ENCODE measurements at places on chromosomes 4 and X.

DNA sequence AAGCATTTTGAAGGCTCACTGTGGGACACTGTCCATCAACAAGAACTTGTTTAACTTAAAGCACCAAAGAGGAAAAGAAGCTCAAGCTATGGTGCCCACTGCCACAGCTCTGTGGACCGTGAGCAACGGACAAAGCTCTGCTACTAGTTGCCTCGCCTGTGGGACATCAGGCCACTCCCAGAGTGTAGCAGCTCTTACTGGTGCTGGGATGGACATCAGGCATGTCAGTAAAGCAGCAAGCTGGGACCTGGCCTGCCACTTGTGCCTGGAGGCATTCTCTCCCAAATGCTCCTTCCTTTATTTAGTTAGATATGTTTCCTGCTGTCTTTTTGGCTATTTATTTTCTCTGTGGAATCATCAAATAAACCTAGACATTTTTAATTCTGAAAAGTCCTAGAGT is 46.7 kb downstream of the TMEM154 start:
- no peak for DNase-seq

- DNase-seq, result no peak
Observed at GRCh38 chr4:54574500-54574899, 83.3 kb upstream of the KIT start.

- DNase-seq, result no peak
Observed at GRCh38 chrX:97984641-97985040, 1100.9 kb downstream of the RPA4 start.

- DNase-seq, result no peak
Observed at GRCh38 chrX:129750971-129751370, 12.2 kb downstream of the XPNPEP2 start.

GRCh38 chr4:66193487-66193886 is 523.2 kb upstream of the EPHA5 start:
- no peak for DNase-seq

- DNase-seq, result no peak
Observed at GRCh38 chr4:102139932-102140331, 205.3 kb downstream of the SLC39A8 start.

DNA sequence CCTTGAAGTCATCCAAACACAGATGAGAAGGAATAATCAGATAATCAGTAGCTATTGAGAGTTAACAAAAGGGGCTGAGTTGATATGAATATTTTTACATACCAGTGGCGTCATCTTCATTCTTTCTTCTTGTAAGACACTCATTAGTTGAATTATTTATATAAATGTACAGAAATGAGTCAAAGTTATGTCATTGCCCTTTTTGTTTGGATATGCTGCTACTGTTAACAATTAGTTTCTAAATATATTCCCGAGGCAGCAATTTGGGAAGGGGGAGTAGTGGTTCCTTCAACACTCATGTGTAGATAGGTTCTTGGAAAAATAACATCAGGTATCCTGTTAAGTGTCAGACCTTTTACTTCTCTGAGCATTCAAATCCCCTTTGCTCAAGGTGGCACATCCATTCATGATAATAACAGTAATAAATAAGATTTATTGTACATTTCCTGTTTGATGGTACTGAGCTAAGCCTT is 436.6 kb downstream of the SPRY1 start:
- no peak for DNase-seq

DNA sequence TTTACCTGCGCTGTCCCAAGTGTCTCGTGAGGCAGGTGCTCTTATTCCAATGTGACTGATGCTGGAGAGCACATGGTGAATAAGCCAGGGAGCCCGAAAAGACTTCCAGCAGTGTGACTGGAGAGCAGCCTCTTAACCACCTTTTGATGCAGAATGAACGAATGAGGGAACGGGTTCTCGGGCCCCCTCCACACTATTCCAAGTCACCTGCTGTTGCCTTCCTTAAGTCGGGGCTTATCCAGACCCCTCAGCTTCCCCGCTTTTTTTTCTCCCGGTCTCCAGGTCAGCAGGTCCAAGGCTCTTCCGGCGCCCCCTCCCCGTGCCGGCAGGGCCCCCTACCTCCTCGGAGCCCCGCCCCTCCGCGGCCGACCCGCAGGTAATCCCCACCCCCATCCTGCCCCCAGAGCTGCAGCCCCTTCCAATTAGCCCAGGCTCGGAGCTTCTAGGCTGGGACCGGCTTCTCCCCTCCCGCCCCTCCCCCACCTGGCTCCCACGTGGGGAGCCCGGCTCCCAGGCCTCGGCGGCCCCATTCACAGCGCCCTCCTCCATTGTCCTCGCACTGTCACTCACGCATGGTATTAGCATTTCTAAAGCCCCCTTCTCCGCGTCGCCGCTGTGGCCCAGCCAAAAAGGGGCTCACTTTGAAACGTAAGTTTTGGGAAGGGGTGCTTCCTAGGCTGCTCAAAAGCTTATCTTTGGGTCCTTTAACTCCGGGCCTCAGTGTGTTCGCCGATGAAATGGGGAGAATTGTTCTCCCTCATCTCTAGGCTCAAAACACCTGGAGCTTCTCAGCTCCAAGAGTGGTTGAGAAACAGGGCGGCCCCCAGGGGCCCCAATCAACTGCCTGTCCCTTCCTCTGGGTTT is 56.2 kb upstream of the PJA1 start:
- no peak for DNase-seq

- DNase-seq, result no peak
Observed at GRCh38 chr4:15883610-15884243, 54.8 kb downstream of the FGFBP1 start.

GRCh38 chr4:4693755-4694295 is 152.0 kb upstream of the STX18 start:
- no peak for DNase-seq

DNA sequence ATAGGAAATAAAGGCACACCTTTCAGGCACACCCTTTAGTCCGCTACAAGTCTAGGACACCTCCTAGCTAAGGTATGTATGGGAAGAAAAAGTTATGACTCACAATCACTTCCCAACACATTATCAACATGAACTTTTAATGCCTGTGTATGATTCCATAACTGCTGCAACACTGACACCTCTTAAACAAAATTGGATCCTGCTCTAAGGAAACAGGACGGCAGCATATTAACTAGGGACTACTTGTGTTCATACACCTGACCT is 2.4 kb upstream of the PPP3CA start:
- DNase-seq, result no peak

- no peak for DNase-seq
Observed at GRCh38 chrX:11386001-11386523, 92.8 kb downstream of the AMELX start.

GRCh38 chr4:41643331-41643730 is 105.2 kb downstream of the PHOX2B start:
- DNase-seq, result no peak

DNA sequence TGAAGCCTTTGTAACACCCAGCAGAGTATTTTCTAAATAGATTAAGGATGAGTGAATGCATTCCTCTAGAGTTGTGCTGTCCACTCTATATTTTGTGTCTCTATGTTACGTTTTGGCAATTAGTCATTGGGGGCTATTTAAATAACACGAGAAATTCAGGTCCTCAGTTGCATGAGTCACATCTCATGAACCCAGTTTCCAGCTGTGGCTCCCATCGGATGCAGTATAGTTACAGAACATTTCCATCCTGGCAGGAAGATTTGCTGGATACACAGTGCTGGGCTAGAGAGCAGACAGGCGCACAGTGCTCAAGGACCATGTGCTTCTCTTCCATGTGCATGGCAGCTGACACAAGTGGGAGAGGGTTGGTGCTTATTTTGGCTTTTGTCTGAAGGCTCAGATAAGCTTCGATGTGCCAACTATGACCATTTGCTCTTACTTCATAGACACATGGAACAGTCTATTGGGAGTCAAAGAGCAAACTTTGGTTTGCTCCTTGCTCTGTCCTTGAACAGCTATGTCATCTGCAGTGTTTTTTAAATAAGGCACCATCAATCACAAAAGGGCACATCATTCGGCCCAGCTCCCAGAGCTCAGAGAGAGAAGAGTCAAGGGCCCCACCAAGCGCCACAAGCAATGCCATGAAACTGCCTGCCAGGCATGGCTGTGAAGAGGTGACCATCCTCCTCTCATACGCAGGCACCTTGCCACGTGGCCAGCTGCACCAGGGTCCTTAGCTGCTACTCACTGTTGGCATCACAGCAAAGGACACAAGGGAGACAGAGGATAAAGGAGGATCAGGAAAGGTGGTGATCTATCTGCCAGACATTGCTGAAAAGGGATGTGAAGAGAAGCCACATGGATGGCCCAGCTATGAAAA is 8.1 kb upstream of the STS start:
- no peak for DNase-seq

- no peak for DNase-seq
Observed at GRCh38 chr4:8319731-8320385, 50.3 kb downstream of the HTRA3 start.

- DNase-seq, result no peak
Observed at GRCh38 chr4:73662709-73663546, 42.7 kb upstream of the RASSF6 start.

DNA sequence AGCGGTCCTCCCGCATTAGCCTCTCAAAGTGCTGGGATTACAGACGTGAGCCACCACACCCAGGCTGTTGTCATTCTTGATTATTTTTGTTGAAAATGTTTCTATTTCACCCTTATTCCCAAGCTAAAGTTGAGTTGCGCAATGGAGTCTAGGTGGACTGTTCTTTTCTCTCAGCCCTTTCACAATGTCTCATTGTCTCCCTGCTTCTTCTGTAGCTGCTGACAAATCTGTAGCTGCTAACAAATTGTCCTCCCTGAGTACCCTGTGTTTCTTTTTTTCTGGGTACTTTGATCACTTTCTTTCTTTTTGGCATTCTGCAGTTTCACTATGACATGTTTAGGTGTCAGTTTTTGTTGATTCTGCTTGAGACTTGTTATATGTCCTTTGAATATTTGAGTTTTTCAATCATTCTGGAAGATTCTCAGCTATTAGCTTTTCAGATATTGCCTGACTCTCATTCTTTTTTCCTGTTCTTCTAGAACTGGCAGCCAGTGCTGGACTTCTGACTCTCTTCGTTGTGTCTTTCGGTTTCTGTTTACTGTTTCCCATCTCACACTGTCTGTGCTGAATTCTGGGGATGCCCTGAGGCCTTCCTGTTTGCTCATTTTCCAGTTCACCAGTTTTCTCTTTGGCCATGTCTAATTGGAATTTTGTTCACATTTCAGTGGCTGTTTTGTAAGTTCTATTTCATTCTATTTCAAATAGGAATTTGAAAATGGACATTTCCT is 6.6 kb downstream of the ABCD1 start:
- DNase-seq, result no peak

DNA sequence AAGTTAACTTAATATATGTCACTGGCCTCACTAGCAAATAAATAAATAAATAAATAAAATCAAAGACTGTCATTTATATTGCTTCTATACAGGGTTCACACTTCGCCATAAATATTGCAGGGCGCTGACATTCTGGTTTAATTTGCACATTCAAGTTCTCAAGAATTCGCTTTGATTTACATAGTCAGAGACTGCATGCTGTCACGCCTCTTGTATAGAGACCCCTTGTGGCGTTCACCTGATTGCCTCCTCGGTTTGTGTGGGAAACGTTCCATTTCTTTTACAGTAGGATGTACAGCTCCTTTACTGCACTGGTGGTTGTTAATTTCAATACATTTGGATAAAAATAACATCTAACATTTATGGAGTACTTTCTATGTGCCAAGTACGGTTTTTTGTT is 71.3 kb upstream of the ADGRG2 start:
- no peak for DNase-seq

DNA sequence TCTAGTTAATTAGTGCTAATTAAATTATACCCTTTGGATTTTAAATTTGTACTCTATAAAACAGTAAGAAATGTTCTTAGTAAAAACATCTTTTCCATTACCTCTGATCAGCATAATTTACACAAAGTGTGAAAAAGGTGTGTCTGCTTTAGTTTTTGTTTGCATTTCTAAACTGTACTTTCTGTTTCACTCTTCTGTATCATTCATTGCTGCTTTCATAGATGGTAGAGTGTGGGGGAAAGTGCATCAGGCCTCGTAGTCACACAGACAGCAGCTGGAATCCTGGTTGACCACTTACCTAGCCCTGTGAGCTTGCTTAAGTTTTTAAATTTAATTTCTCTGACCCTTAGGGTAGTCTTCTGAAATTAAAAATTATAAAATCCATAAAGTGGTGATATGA is 275.4 kb upstream of the PITX2 start:
- DNase-seq, result no peak

DNA sequence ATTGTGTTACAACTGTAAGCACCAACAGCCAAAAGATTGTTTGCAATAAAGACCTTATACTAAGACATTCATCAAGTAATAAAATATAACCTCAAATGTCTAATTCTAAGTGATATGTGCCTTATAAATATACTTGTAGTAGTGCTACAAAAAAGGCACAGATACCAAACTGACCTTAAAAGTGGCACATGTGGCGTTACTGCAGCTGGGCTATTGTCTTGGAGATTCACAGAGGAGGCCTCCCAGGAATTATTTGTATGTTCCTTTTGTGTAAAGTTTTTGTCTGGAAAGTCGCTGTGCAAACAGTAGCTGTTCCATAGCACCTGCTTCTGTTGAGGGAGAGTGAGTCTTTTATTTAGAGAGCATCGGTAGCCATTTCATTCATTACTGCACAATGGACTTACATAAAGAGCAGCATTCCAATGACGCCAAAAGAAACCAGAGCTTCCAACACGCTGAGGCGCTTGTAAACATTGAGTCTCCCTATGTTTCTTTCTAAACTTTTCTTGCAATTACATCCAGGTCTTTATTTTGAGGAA is 143.7 kb downstream of the RPA4 start:
- DNase-seq, result no peak

- no peak for DNase-seq
Observed at GRCh38 chr4:160318567-160319220, 1215.8 kb downstream of the RAPGEF2 start.

GRCh38 chr4:16129336-16129735 is 45.5 kb upstream of the PROM1 start:
- no peak for DNase-seq

DNA sequence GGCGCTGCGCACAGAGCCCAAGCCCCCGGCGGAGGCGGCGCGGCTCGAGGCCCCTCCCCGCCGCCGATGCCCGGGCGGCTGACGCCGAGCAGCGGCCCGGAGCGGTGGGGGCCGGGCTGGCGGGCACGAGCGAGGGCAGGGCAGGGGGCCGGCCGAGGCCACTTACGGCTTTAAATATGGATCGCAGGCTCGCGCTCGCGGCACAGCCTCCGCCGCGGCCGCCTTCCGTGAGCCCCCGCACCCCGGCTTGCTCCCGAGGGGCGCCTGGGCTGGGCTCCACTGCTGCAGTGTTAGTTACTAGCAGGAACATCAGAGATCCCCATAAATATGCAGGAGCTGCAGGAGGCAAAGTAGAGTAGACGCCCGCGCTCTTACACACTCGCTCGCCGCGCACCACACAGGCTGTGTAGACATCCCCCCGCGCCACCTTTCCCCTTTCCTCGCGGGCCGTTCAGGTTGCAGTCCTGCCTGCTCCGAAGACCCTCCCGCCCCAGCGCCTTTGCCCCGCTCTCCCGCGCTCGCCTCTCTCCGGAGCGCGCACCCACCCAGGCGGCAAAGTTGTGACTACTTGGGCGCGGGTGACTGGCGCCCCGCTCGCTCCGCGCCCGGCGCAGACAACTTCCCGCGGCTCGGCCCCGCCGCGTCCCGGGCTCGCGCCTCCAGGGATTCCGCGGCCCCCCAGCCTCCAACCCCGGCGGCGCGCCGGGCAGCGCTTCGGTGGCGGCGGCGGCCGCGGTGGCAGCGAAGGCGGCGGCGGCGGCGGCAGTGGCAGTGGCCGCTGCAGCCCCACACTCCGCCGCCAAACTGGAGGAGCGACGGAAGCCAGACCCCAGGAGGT is 152.0 kb upstream of the SLC4A4 start:
- no peak for DNase-seq

- DNase-seq, result no peak
Observed at GRCh38 chr4:48341776-48342605, 662 bp downstream of the SLAIN2 start.
